ENCODE measurements at places on chromosomes 4 and X.

GRCh38 chrX:38108364-38108763 lies 102.0 kb downstream of the SYTL5 start:
- DNase-seq: no peak

DNA sequence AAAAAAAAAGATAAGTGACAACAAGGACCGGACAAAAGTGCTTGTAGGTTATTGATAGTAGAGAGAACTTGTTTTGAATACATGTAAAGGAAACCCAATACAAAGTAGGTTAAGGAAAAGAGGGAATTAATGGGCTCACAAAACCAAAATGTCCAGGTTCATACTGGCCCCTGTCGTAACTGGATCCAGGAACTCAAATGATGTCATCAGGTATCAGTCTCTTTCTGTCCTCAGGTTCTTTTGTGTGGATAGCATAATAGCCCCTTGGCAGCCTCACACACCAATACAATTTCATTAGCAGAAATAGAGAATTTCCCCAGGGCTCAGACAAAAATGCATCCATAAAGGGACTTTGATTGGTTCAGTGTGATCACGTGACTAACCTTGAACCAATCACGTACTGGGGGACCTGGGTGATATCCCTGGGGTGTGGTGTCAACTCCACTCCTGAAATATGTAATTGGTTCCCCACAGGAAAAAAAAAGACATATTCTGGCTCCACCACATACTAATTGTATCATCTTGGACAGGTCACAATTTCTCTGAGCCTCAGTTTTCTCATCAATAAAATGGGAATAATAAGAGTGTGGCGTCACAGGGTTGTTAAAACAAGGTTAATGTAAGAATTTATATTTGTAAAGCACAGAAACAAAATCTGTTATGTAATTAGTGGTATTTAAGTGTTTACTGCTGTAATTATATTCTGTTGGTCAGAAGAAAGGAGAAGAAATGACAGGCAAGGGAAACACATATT lies 174.8 kb downstream of the PDGFRA start:
- no peak for DNase-seq

GRCh38 chr4:110640576-110640975 lies 17.7 kb upstream of the PITX2 start:
- DNase-seq: no peak

- no peak for DNase-seq
Measured at GRCh38 chr4:159390648-159391047, 287.8 kb downstream of the RAPGEF2 start.

DNA sequence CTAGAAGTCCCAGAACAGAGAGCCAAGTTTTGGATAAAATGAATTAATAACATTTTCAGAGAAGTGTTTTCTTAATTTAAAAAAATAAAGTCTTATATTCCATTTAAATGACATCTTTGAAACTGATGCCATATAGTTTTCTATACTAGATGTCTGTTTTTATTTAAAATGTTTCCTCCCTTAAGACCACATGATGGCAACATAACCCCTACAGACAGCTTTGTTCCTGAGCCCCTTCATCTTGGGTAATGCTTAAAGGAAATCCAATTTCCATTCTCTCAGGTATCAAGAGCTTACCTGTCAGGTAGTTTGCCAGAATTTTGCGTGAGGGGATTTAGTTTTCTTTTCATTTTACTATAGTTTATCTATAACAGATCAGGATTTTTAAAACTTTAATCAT lies 181.4 kb upstream of the UGT8 start:
- DNase-seq: no peak

- DNase-seq: no peak
Measured at GRCh38 chrX:15301924-15302323, 13.5 kb downstream of the ASB11 start.

DNA sequence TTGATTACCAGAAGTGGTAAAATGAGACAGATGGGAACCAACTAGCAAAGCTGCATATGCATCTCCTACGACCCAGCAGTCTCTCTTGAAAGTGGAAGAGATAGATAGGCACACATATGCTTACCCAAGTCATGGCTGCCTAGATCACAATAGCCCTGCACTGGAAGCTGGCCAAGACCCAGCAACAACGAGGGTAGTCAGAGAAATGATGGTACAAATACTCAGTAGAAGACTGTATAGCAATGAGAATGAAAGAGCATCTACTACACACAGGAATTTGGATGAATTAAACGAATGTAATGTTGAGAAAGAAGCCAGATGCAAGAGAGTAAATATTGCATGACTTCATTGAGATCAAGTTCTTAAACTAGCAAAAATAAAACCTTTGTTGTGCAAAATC lies 100.3 kb upstream of the FAT1 start:
- no peak for DNase-seq

DNA sequence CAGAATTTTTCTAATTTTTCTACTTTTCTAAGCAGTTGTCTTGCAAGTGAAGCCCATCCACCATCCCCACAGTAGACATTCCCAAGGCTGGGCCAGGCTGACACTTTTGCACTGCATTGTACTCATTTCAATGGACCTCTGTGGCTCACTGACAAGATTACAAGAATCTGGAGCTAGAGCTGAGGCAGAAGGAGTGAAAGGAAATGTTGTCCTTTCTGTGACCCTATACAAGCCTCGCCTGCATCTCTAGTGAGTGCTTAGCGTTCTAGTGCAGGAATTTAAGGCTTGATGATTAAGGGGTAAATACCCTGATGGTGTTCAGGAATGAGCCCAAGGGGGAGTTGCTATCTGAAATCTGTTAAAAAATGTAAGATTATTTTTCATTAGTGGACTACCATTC lies 6.3 kb downstream of the MAGED1 start:
- DNase-seq: no peak

GRCh38 chr4:137425281-137425680 lies 107.0 kb downstream of the PCDH18 start:
- no peak for DNase-seq

DNA sequence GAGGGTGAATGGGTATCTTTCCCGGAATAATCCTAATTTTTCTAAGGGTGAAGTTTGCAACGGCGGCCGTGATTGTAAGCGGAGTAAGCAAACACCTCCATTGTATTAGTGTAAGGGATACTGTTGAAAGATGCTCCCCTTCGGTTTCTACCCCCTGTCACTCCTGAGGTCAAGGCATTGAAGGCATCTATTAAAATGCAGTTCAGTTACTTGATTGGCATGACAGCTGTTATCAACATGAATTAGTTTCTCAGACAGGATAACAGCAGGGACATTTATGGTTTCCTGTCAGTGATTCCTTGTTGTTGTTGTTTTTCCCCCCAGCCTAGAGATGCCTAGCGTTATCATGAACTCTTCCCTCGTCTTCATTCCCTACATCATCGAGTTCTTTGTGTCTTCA lies 552 bp downstream of the SLC25A14 start:
- no peak for DNase-seq

GRCh38 chr4:186228514-186228894 lies 1.2 kb downstream of the KLKB1 start:
- no peak for DNase-seq

- no peak for DNase-seq
Measured at GRCh38 chr4:102168580-102168979, 176.7 kb downstream of the SLC39A8 start.

DNA sequence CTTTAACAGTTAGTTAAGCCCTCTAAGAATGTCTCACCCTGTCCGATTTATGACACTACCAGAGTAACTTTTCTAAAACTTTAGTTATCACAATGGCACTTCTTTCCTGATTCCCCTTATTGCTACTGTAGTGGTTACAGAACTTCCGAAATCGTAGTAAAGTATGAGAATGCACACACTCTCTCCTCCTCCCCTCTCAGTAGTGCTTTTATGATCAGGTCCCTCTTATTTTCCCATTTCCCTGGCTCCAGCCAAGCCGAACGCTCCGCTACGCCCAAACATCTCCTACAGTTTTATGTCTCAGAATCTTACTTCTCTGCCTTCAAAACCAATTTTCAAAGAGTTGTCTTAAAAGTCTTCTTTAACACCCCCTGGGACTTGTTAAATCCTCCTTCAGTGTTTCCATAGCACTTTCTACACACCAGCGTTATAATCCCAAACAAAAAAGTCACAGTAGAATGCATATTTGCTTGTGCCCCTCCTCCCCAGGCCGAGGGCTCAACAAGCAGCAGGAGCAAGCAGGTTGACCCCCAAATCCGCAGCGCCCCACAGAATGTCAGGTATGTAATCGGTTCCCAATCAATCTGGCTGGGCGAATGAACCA lies 671 bp downstream of the HPF1 start:
- DNase-seq: no peak

- no peak for DNase-seq
Measured at GRCh38 chr4:151808120-151808529, 47.3 kb upstream of the GATB start.

- no peak for DNase-seq
Measured at GRCh38 chr4:173991814-173992213, 291.7 kb downstream of the FBXO8 start.

DNA sequence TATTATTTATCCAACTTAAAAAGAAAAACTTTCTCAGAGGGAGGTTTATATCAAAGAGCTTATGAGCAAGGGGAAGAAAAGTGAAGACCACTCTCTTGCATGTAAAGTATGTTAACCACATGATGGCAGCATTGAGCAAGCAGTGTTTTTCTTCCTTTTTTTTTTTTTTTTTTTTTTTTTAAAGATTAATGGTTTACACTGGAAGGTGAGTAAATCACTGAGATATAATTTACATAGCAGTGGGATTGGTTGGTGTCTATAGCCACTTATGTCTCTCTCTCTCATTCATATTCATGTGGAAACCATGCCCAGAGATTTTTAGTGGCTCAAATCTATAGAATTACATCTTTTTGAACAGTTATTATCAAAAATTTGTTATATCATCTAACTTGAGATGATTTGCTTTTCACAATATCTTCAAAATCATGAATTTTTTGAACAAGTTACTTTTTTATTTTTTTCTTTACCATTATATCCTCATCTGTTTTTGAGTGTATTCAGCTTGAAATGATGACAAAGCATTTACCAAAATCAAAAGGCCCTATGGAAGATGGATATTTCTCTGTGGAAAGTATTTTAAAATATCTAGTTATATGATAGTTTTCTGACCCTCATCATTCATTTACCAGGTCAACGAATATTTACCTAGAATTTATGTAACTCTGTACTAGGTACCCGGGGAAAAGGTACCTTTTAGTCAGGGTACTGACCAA lies 31.6 kb downstream of the MTHFD2L start:
- DNase-seq: no peak

DNA sequence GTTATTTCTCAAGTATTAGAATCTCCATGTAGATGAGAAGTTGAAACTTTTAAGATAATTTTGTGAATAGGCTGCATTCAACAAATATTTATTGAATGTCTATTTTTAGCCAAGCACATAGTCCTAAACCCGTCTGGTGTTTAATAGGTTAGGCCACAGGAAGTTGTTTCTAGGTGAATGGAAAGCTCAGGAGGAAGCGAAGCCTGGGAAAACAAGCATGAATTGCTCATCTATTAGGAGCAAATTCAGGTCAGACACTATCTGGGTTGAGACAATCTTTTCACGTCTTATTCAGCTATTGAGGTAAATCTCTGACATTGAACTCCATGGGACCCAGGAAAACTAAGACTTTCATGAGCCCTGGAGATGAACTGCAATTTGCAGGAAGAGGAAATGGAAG lies 43.1 kb upstream of the FREM3 start:
- no peak for DNase-seq

GRCh38 chr4:88320224-88320779 lies 35.9 kb upstream of the PPM1K start:
- no peak for DNase-seq

- DNase-seq: no peak
Measured at GRCh38 chr4:16264798-16265197, 38.5 kb upstream of the TAPT1 start.

- DNase-seq: no peak
Measured at GRCh38 chrX:134548257-134549201, 88.6 kb downstream of the HPRT1 start.

DNA sequence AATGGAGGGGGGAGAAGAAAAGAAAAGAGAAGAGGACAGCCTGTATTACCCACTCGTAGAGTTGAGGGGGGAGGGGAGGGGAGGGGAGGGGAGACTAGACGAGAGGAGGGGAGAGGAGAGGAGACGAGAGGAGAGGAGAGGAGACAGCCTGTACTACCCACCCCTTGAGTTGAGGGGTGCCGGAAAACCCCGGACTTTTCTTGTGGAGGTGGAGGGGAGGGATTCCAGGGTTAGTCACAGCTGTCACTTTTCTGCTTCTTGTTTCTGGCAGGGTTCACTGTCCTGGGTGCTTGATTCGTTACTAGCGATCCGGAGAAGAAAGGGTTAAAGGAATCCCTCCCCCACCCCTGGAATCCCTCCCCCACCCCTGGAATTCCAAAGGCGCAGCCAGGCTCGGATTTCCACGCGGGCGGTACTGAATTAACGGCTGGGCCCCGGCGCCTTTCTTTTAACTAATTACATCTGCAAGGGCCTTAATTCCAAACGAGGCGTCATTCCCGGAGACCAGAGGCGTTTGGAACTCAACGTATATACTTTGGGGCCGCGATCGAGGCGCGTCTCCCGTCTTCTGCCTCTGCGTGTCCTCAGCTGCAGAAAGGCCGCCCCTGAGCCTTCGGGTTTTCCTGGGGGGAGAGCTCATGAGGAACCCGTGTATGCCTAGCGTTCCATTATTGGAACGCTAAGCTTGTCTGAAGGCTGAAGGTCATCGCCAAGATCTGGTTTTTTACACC lies 20.1 kb upstream of the CSF2RA start:
- DNase-seq: no peak

- no peak for DNase-seq
Measured at GRCh38 chrX:10030570-10030969, 63.4 kb downstream of the CLDN34 start.

GRCh38 chr4:45229206-45229605 lies 502.9 kb upstream of the GNPDA2 start:
- DNase-seq: no peak

DNA sequence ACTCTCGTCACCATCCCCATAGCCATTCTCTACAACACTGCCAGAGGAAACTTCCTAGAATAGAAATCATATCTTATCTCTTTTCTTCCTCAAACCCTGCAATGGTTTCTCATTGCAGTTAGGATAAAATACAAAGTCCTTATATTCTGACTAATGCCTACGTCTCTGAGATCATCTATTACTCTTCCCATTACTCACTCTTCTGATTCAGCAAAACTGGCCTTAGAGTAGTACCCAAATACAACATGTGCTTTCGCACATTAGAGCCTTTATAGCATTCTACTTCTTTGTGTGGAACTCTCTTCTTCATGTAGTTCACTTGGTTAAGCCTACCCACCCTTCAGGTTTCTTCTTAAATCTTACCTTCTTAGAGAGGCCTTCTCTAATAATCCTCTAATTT lies 28.0 kb downstream of the LHFPL1 start:
- DNase-seq: no peak

- DNase-seq: no peak
Measured at GRCh38 chrX:37509349-37509748, 62.1 kb upstream of the LANCL3 start.
